Memory B cell (primary cell): ENCODE measurements at places on chromosomes 1 and 21.

- H3K4me3 ChIP-seq: no peak overlapping the region
- no peak for DNase-seq
- peaks cover 2% of the 10 kb centered on the region for H3K4me1 ChIP-seq
- H3K27me3 ChIP-seq: peaks cover 8% of the 10 kb centered on the region
Observed at GRCh38 chr1:244028701-244029100, 22.4 kb upstream of the ZBTB18 start.

GRCh38 chr21:20551939-20552338 lies 446.3 kb upstream of the NCAM2 start:
- H3K27me3 ChIP-seq: no peaks in the 10 kb centered on the region
- DNase-seq: no peak
- H3K4me3 ChIP-seq: no peak overlapping the region
- H3K4me1 ChIP-seq: no peaks in the 10 kb centered on the region

- H3K4me1 ChIP-seq: peaks cover 8% of the 10 kb centered on the region
- no peak for DNase-seq
- no peak overlapping the region for H3K27ac ChIP-seq
- H3K27me3 ChIP-seq: no peaks in the 10 kb centered on the region
- H3K4me3 ChIP-seq: no peak overlapping the region
- H3K36me3 ChIP-seq: peaks cover 8% of the 10 kb centered on the region
Observed at GRCh38 chr1:53024117-53024516, 37.9 kb upstream of the PODN start.

DNA sequence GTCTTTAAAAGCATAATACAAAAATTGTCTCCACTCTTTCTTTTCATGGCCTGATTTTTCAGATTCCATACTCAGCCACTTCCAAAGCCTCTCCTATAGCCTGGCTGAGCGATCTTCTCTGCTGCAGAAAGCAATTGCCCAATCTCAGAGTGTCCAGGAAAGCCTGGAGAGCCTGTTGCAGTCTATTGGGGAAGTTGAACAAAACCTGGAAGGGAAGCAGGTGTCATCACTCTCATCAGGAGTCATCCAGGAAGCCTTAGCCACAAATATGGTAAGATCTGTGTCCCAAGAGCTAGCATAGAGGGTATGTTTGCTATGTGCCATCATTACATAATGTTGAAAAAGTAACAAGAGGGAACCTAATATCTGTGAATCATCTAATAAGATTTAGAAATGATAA lies 130.7 kb upstream of the BMP8A start:
- H3K4me3 ChIP-seq: no peak overlapping the region
- H3K27me3 ChIP-seq: no peaks in the 10 kb centered on the region
- H3K4me1 ChIP-seq: no peaks in the 10 kb centered on the region

DNA sequence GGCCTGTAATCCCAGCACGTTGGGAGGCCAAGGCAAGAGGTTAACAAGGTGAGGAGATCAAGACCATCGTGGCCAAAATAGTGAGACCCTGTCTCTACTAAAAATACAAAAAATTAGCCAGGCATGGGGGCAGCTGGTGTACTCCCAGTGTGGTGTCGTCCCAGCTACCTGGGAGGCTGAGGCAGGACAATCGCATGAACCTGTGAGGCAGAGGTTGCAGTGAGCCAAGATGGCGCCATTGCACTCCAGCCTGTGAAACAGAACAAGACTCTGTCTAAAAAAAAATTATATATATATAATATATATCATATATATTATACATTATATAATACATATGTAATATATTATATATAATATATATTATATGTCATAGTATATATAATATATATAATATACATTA lies 249.2 kb upstream of the TPTE start:
- no peak overlapping the region for H3K27ac ChIP-seq
- no peaks in the 10 kb centered on the region for H3K4me1 ChIP-seq
- DNase-seq: no peak
- no peaks in the 10 kb centered on the region for H3K36me3 ChIP-seq
- no peaks in the 10 kb centered on the region for H3K27me3 ChIP-seq
- H3K4me3 ChIP-seq: no peak overlapping the region

DNA sequence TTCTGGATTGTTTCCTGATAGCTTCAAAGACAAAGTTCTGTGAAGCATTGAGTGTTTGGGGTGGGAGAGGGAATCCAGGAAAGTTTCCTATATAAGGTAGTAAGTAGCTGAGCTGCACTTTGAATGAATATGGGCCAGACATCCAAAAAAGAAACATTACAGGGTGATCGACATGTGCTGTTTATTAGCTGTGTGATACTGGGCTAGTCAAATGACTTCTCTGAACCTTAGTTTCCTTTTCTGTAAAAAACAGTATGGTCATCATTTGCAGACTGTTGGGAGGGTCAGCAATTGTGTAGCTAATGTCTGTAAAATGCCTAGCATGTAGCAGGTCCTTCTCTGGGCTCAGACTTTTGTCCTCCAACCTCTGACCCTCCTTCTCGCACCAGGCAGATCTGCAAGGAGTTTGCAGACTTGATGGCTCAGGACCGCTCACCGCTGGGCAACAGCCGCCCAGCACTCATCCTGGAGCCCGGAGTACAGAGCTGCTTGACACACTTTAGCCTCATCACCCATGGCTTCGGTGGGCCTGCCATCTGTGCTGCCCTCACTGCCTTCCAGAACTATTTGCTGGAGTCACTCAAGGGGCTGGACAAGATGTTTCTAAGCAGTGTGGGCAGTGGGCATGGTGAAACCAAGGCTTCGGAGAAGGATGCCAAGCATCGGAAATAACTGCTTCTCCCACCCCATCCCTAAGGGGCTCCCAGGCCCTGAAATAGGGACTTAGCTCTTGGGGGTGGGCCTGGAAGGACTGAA lies 21.1 kb downstream of the TFAP2E start:
- peaks cover 2% of the 10 kb centered on the region for H3K4me1 ChIP-seq
- H3K27me3 ChIP-seq: no peaks in the 10 kb centered on the region
- H3K36me3 ChIP-seq: peaks cover 6% of the 10 kb centered on the region
- no peak overlapping the region for H3K4me3 ChIP-seq

DNA sequence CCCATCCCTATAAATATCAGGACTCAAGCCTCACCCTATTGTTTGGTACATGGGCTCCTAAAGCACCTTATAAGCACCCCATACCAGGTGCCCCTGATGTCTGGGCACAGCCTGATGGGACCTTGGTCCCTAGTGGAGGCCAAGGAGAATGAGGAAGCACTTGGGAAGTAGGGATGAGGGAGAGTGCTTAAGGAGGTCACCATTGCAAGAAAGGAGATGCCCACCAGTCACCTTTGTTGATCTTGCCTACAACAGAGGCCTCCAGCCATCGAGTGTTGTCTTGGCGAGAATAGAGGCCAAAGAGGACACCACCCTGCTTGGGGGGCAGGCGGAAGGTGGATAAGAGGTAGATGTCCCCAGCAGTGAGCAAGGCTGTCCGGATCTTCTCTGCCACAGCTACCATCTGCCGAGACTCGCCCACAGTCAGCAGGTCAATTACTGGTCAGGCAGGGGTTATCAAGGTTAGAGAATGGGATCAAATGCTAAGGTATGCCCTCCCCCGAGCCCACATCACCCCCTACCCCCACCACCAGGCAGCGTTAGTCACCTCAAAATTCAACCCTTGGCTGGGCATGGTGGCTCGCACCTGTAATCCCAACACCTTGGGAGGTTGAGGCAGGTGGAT lies 1.6 kb downstream of the THBS3 start:
- peaks cover 3% of the 10 kb centered on the region for H3K36me3 ChIP-seq
- H3K27me3 ChIP-seq: no peaks in the 10 kb centered on the region
- peaks cover 24% of the 10 kb centered on the region for H3K4me1 ChIP-seq
- no peak overlapping the region for H3K27ac ChIP-seq
- DNase-seq: no peak
- no peak overlapping the region for H3K4me3 ChIP-seq

- H3K27me3 ChIP-seq: no peaks in the 10 kb centered on the region
- no peak overlapping the region for H3K4me3 ChIP-seq
- H3K27ac ChIP-seq: no peak overlapping the region
- H3K4me1 ChIP-seq: no peaks in the 10 kb centered on the region
- no peak for DNase-seq
- H3K36me3 ChIP-seq: no peaks in the 10 kb centered on the region
Observed at GRCh38 chr21:28256837-28257236, 735.8 kb downstream of the LTN1 start.

GRCh38 chr1:161834967-161835550 lies 68.9 kb downstream of the ATF6 start:
- H3K27me3 ChIP-seq: no peaks in the 10 kb centered on the region
- peaks cover 3% of the 10 kb centered on the region for H3K4me1 ChIP-seq
- peaks cover 28% of the 10 kb centered on the region for H3K36me3 ChIP-seq
- no peak overlapping the region for H3K27ac ChIP-seq

GRCh38 chr1:65813956-65814355 lies 21.3 kb downstream of the PDE4B start:
- H3K27ac ChIP-seq: no peak overlapping the region
- no peak for DNase-seq
- no peaks in the 10 kb centered on the region for H3K36me3 ChIP-seq

- no peak overlapping the region for H3K4me3 ChIP-seq
- DNase-seq: no peak
- H3K36me3 ChIP-seq: peaks cover 2% of the 10 kb centered on the region
Observed at GRCh38 chr21:44820851-44821250, 3.0 kb upstream of the SUMO3 start.

- no peak overlapping the region for H3K27ac ChIP-seq
- no peak for DNase-seq
- H3K4me1 ChIP-seq: peaks cover 47% of the 10 kb centered on the region
- peaks cover 12% of the 10 kb centered on the region for H3K27me3 ChIP-seq
- H3K4me3 ChIP-seq: no peak overlapping the region
- H3K36me3 ChIP-seq: no peaks in the 10 kb centered on the region
Observed at GRCh38 chr1:159940006-159940620, 5.3 kb downstream of the IGSF9 start.

- no peak overlapping the region for H3K27ac ChIP-seq
- no peaks in the 10 kb centered on the region for H3K4me1 ChIP-seq
- DNase-seq: no peak
- H3K4me3 ChIP-seq: no peak overlapping the region
- no peaks in the 10 kb centered on the region for H3K36me3 ChIP-seq
Observed at GRCh38 chr1:208668991-208669390, 424.8 kb upstream of the PLXNA2 start.

DNA sequence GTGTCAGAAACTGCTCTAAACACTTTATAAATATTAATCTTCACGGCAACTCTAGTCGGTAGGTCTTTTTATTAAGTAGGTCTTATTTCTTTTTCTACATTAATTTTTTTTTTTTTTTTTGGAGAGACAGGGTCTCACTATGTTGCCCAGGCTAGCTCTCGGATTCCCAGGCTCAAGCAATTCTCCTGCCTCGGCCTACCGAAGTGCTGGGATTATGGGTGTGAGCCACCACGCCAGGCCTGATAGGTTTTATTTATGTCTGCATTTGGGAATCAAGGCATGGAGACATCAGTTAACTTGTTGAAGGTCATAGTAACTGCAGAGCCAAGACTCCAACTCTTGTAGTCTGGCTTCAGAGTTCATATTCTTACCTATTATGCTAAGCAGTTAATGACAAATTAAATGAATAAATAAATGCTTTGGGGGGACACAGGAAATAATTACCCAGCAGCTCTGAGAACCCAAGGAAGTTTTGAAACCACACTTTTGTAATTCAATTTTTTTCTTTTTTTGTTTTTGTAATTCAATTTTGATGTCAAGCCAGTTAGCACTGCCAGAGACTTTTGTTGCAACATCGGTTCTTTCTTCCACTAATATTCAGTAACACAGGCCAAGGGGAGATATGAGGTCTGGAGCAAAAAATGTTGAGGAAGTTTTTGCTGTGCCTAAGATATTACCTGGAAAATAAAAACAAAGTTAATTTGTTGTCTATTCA lies 9.4 kb upstream of the UAP1 start:
- no peaks in the 10 kb centered on the region for H3K36me3 ChIP-seq
- no peaks in the 10 kb centered on the region for H3K4me1 ChIP-seq
- no peak overlapping the region for H3K27ac ChIP-seq
- H3K4me3 ChIP-seq: no peak overlapping the region

GRCh38 chr1:160997323-160998038 lies 23.5 kb downstream of the F11R start:
- peak; percentile 27 for DNase-seq
- H3K4me3 ChIP-seq: no peak overlapping the region
- peaks cover 5% of the 10 kb centered on the region for H3K4me1 ChIP-seq
- H3K27ac ChIP-seq: peak overlapping the region; percentile 26
- H3K27me3 ChIP-seq: no peaks in the 10 kb centered on the region

DNA sequence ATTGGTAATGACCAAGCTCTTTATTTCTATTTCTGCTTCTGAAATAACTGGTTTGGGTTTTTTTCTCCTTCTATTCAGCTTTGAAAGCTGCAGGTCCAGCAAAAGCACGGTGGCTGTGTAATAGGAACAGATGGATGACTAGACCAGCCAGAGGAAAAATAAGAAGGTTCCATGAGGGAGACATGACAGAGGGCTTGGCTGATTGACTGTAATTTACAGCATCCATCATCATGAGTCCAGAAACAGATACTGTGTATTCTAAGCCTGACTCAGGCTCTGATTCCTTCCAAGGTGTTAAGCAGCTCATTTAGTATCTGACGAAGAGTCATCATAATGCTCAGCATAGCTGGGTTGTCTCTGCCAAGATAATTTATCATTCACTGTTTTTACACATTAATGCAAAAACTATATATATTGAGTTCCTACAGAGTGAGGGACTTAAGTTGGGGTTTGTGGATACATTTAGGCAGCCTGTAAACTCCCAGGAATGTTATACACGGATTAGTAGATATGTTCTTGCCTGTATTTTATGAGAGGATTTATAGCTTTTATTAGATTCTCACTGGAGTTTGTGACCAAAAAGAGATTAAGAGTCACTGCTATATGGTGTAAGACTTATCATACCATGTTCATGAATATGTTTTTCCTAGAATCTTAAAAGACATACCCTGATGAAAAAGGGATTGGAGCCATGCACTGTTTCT lies 72.6 kb downstream of the SGIP1 start:
- H3K4me3 ChIP-seq: no peak overlapping the region
- no peaks in the 10 kb centered on the region for H3K4me1 ChIP-seq
- DNase-seq: no peak

DNA sequence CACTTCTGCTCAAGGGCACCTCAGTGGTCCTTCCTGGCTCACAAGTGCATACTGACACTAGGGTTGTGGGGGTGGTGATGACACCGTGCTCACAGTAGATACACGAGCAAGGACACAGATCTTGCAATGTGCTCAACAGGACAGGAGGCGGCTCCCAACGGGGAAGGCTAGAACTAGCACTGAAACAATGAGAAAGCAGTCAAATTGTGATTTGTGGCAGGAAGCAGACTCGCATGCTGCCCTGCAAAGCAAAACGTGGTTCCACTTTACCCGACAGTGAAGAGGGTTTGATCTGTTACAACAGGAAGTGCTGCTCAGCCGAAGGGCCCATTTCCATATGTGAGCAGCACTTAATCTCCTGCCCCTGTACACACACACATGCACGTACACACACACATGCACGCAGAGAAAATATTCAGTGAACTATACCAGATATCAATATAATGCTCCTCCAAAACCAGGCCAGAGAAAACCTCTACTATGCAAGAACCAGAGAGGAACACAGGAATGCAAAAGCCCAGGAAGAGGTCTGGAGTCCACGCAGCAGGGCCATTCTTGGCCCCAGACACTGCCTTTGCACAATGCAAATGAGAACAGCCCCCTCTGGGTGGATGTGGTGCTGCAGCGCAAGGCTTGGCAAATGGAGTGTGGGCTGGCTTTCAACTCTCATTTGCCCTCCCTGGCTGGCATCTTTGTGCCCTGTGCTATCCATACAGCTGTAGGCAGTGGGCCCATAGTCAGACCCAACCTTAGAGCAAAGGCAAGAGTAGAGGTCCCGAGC lies 47.1 kb downstream of the KANK4 start:
- no peaks in the 10 kb centered on the region for H3K36me3 ChIP-seq
- peak; percentile 9 for DNase-seq
- peaks cover 4% of the 10 kb centered on the region for H3K27me3 ChIP-seq
- peak overlapping the region; percentile 51 for H3K4me3 ChIP-seq

GRCh38 chr1:201628490-201628889 lies 89.6 kb downstream of the NAV1 start:
- DNase-seq: no peak
- no peak overlapping the region for H3K4me3 ChIP-seq
- H3K27me3 ChIP-seq: no peaks in the 10 kb centered on the region
- no peaks in the 10 kb centered on the region for H3K4me1 ChIP-seq
- no peak overlapping the region for H3K27ac ChIP-seq
